ENCODE measurements at places on chromosomes 4 and X. TPM values are rescaled to one million over a fixed set of nuclear protein-coding genes. Genes with fewer than 3 reads are reported as not detected.
A peak's percentile ranks its signal among the peaks of the same experiment; 100 is the strongest.

ADGRL3 gene
- total RNA-seq: 2.5 TPM

- DNase-seq: peak; percentile 60
Measured at GRCh38 chr4:153564630-153565525, 98.7 kb downstream of the TMEM131L start.

DNA sequence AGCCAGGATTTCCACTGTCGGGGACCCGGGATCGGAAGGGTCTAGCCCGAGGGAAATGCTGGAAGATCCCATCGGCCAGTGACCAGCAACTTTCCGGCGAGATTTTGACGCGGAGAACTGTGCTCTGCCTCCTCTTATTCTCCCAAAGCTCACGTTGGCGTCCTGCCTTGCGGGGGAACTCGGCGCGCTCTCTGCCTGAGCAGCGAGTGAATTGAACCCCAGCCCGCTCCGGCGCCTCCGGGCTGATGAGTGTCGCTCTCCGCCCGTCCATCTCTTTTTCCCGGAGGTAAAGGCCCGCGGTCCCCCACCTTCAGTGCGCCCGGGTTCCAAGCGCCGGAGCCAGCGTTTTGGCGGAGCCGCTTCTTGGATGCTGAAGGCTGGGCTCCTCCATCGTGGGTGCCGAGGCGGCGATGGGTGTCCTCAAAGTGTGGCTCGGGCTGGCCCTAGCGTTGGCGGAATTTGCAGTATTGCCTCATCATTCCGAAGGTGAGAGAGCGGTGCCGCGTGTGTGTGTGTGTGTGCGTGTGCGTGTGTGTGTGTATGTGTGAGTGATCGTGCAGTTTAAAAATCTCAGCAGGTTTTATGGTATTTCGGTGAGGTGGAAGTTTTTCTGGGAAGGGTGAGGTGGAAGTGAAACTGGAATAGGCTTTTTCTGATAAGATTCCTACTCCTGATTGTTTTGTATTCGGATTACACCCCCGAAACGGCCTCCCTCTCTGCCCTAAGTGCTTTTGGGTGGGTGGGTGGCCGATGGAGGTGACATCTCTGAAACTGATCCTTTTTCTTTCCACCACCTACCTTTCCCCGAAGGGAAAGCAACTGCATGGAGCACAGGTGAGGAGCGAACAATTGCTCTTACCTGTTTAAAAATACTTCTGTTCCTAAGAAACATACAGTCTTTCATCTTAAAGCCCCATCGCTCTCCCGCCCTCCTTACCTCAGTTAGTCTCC is 752 bp downstream of the FRAS1 start:
- peak; percentile 13 for DNase-seq

UGT2A3 gene
- not detected for total RNA-seq

DNA sequence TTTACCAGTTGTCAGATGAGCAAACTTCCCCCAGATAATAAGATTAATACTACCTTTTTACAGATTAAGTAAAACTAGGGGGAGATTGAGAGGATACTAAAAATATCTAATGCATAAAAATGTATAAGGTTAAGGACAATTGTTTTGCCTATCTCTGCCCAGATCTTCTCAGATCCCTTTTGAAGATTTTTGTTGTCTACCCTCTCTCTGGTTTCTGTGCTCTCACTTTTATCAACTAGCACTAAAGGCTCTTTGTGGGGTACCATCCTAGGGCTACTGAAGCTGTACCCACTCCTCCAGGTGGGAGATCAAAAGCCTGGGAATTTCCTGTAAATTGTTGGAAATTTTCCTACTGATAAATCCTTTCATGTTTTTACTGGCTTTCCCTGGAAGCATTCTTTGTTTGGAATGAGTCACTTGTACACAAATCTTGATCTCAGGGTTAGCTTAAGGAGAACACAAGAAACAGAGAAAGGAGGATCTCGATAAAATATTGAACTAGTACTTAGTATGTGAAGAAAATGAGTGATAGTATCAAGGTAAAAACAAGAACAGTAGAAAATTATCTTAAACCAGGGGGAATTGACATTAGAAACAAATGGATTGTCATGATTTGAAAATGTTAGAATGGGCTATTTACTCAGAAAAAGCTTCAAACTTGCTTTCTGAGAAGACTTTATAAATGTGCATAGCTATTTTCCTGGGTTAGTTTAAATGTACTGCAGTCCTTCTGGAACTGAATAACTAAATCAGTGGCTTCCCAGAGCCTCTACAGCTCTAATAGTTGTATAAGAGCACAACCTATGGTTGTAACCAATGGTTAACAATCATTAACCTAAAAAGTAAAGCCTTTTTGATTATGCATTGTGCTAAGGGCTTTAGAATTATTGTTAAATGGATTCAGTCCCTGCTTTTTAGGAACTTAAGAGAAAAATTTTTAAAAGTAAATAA is 679.9 kb upstream of the MAGEB2 start:
- peak; percentile 31 for DNase-seq

- DNase-seq: no peak
Measured at GRCh38 chr4:139522457-139522856, 33.6 kb downstream of the SETD7 start.

GRCh38 chr4:105619188-105619931 is 66.9 kb downstream of the ARHGEF38 start:
- DNase-seq: no peak

DNA sequence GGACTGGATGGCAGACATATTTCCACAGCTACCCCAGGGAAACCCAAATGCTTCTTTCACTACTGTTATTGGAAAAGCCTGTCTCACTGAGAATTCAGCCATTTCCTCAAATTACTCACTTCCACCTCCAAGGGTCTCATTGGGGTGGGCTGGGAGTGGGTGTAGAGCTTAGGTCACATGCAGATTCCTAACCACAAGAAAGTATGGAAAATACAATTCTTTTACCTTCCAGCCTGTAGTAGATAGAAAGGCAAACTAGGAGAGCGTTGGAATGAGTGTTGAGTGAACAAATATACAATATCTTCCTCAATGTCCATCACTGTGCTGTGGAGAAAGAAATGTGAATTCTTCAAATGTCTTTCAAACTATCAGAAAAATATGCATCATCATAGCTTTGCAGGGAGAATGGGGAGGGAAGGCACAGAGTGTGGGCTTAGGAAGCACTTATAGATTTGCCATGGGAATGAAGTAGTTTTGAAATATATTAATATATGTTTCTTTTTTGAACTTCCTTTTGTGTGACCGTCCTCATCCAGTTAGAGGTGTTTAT is 245.3 kb upstream of the JADE1 start:
- no peak for DNase-seq

DNA sequence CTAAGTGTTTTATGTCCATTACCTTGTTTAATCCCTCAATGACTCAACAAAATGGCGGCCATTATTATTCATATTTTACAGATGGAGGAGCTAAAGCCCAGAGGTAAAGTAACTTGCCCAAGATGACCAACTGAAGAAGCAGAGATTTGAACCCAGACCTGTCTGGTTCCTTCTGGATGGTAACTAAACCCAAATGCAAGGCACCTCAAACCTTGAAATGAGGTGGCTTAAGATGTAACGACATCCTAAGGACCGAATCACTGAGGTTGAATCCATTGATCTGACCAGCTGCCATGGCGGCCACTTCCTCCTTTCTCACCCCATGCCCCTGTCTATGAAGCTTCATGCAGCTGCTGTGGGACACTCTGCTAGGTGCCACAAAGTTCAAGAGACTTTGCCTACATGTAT is 932 bp downstream of the TLR10 start:
- DNase-seq: no peak

STK26 gene
- 0.28 TPM for total RNA-seq

LPAR4 gene
- total RNA-seq: not detected

GRCh38 chr4:129676934-129677333 is 581.0 kb downstream of the C4orf33 start:
- DNase-seq: no peak

DNA sequence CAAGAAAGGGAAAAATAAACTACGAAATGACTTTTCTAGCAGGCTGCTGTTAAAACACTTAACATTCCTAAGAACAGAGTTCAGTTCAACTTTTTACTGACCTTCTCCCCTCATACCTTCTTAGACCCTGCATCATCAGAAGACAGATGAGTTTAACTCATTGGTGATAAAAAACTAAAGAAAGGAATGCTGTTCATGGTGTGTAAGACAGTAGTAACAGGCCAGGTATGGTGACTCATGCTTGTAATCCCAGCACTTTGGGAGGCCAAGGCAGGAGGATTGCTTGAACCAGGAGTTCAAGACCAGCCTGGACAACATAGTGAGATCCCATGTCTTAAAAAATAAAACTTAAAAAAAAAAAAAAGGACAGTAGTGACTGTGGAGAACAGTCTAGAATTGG is 16.2 kb downstream of the RBM47 start:
- peak; percentile 79 for DNase-seq

DNA sequence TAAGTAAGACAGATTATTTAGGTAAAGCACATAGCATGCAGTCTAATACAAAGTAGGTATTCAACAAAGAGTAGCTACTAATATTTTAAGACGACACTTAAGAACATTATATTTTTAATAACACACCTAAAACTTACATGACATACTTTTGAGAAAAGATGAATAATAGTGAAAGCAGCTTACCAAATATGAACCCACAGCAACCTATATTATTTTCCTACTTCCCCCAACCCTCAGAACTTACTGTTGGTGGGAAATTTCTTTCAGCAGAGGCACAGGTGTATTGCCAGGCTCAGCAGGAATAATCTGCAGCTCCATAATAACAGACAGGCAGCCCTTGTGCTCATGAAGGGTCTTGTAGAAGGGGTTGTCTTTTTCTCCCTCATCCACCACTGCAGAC is 498.9 kb downstream of the GLUD2 start:
- no peak for DNase-seq

DNA sequence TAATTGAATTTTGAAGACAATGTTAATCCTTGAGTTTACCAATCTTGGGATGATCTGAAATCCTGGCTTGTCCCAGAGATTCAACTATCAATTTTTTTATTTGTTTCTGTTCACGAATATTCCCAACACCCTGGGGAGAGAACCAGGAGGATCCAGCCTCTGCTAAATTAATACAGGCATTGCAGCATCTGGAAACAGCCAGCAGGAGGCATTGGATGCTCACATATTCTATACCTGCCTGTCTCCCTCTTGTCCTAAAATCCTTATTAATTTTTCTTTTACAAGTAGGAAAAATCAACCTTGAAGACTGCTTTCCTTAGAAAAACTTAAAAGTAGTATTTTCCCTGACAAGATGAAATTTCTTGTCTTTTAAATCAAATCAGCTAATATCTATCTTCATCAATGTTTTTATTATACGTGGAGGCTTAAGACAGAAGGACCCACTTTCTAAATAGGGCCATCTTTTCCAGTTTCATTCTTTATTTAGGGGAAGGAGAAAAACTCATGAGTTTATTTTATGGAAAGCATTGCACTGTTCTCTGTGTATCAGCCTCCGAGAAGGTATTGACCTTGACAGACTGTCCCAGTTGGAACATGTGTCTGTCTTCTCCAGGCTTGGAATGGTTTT is 102.4 kb downstream of the CLNK start:
- DNase-seq: peak; percentile 69

DNA sequence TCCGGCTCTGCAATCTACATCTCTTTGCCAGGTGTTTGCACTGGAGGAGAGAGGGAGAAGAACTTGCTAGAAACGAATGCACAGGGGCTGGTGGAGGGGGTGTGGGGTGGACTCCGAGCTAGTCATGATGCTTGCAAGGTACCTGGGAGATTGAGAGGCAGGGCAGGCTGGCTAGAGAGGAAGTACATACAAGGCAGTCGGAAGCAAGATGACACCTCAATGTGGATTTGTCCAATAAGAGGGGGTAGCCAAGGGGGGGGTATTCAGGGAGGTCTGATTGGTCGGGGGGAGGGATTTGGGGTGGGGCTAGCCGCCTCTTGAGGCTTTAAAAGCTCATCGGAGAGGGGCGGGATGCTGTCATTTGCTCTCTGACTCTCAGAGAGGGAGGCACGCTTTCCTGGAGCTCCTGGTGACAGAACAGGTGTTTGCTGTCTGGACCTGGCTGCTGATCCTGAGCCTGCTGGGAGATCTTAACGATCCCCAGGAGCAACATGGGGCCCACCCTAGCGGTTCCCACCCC is at the start of gene GPR50:
Gene GPR50 (plus strand): TSS at position 354 of the 520 bp plus-strand sequence. CDS start 138 bp downstream, at position 492.
- no peak for DNase-seq

- peak; percentile 90 for DNase-seq
Measured at GRCh38 chr4:3657902-3658529, 108.2 kb upstream of the ADRA2C start.

ETDB gene
- not detected for total RNA-seq

- DNase-seq: no peak
Measured at GRCh38 chrX:78333521-78333920, 6.1 kb upstream of the CYSLTR1 start.

DNA sequence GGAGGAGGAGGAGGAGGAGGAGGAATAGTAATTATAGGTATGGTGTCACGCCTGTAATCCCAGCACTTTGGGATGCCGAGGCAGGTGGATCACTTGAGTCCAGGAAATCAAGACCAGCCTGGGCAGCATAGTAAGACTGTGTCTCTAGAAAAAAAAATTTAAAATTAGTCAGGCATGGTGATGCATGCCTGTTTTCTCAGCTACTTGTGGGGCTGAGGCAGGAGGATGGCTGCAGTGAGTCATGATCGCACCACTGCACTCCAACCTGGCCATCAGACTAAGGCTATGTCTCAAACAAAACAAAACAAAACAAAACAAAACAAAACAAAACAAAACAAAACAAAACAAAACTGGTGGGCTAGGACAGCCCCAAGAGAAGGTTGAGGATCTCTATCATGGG is 3.0 kb downstream of the STARD8 start:
- DNase-seq: peak; percentile 61

GRCh38 chrX:66163849-66164411 is at the start of gene HEPH:
Gene HEPH (plus strand): TSS chrX:66164247. CDS start chrX:66170571, 6,324 bp downstream.
- DNase-seq: peak; percentile 34

AVPR2 gene
- total RNA-seq: not detected

DNA sequence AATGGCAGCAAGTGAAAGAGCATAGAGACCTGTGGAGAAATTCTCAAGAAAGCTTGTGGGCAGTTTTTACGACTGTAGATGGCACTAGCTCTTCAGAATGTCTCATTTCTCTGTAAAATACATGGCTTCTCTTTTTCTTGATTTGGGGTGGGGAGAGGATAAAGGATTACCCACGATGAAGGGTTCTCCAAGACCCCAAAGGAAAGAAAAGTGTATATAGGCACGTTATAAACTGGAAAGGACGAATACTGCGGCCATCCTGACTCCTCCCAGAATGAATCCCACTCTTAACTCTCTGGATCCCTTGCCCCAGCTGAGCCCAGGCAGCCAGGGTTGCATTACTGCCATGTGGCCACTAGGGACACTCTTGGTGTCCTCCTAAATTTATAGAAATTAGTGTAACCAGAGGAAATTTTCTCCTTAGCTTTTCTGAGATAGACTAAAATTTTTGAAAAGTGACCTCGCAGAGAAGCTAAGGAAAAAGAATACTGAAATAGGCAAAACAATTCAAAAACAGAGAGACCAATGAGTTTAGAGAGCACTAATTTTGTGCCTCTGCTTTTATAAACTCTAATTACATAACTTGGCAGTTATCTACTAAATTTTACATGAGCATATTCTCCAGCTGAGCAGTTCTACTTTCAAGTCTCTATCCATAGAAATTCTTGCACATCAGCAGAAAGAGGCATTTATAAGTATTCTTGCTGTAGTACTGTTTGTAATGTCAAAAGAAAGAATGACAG is 37.8 kb upstream of the PCDH19 start:
- DNase-seq: peak; percentile 1

TMEM255A gene
- not detected for total RNA-seq
